ENCODE measurements at places on chromosomes 3 and 15. TPM values are rescaled to one million over a fixed set of nuclear protein-coding genes. Genes with fewer than 3 reads are reported as not detected.

DNA sequence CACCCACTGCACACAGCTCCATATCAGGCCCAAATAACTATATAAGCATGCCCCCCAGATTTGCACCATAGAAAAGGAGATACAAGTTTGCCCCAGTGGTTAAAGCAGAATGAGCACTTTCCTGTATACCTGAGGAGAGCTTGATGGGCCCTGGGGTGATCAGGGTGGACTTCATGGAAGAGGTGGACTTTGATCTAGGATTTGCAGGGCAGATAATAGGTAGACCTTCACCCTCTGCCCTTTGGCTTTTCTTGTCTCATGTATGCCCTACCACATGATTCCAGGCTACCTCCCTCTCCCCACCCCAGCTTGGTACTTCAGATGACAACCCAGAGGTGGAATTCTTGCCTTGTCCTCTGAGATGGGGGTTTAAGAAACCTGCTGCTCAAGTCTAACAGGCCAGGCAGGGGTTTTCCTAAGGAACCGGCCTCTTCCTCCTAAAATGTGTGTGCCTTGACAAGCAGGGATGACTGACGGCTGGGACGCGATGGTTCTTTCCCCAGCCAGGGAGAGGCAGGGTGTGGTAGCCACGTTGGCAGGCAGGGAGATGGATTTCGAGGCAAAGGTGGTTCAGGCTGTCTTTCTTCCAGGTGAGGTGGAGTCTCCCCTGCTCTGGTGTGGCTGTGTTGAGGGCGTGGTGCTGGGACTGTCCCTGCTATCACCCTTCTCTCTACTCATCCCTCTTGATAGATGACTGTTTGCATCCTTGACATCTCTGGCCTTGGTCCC, 6.6 kb upstream of the RHCG start:
- DNase-seq: no peak
- no peaks in the 10 kb centered on the region for H3K4me1 ChIP-seq
- H3K27ac ChIP-seq: no peak overlapping the region
- H3K27me3 ChIP-seq: no peaks in the 10 kb centered on the region
- no peaks in the 10 kb centered on the region for H3K36me3 ChIP-seq
- H3K4me3 ChIP-seq: no peak overlapping the region

DNA sequence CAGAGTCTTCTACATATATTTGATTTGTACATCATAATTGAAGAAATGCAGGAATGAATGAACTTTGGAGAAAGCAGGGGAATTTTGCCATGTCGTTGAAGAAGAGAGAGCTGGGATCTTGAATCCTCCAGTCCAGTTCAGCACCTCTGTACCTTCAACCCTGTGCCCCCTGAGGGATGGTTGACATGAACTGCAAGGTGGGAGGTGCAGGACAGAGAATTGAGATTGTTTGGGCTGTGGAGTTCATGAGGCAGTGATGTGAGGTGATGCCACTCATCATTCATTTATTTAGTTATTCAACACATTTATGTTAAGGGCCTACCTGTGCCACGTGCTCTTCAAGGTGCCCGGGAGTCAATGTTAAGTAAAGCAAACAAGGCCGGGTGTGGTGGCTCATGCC, 104.6 kb downstream of the ARNT2 start:
- no peak for DNase-seq
- H3K27me3 ChIP-seq: no peaks in the 10 kb centered on the region
- no peaks in the 10 kb centered on the region for H3K4me1 ChIP-seq
- no peak overlapping the region for H3K4me3 ChIP-seq
- no peaks in the 10 kb centered on the region for H3K36me3 ChIP-seq

GRCh38 chr3:64616953-64617352, 70.8 kb downstream of the ADAMTS9 start:
- H3K27me3 ChIP-seq: no peaks in the 10 kb centered on the region
- DNase-seq: no peak
- H3K4me1 ChIP-seq: peaks cover 63% of the 10 kb centered on the region
- H3K36me3 ChIP-seq: peaks cover 16% of the 10 kb centered on the region

GRCh38 chr3:123295171-123295900, 93.6 kb downstream of the SEC22A start:
- no peak overlapping the region for H3K4me3 ChIP-seq
- no peaks in the 10 kb centered on the region for H3K36me3 ChIP-seq
- no peak for DNase-seq
- no peaks in the 10 kb centered on the region for H3K4me1 ChIP-seq

DNA sequence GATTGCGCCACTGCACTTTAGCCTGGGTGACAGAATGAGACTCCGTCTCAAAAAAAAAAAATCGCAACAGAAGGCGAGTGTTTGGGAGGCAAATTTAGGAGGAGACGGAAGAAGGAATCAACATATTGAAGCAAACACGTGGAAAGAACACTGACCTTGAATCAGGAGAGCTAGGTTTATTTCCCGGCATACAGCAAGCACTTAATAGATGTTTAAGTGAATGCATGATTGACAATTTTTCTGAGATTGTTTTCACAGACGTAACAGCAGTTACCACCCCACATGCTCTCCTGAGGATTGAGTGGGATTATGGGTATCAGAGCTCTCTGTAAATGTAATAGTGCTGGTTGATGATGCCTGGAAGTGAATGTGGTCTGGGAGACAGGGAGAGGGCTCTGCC, 5.6 kb upstream of the RPP25 start:
- peaks cover 29% of the 10 kb centered on the region for H3K27me3 ChIP-seq
- H3K27ac ChIP-seq: no peak overlapping the region
- H3K4me1 ChIP-seq: peaks cover 17% of the 10 kb centered on the region
- H3K36me3 ChIP-seq: no peaks in the 10 kb centered on the region
- no peak for DNase-seq

- H3K27ac ChIP-seq: no peak overlapping the region
- H3K4me3 ChIP-seq: no peak overlapping the region
- peaks cover 18% of the 10 kb centered on the region for H3K27me3 ChIP-seq
- DNase-seq: no peak
- no peaks in the 10 kb centered on the region for H3K4me1 ChIP-seq
Measured at GRCh38 chr15:69141833-69142232, 18.6 kb upstream of the GLCE start.

DNA sequence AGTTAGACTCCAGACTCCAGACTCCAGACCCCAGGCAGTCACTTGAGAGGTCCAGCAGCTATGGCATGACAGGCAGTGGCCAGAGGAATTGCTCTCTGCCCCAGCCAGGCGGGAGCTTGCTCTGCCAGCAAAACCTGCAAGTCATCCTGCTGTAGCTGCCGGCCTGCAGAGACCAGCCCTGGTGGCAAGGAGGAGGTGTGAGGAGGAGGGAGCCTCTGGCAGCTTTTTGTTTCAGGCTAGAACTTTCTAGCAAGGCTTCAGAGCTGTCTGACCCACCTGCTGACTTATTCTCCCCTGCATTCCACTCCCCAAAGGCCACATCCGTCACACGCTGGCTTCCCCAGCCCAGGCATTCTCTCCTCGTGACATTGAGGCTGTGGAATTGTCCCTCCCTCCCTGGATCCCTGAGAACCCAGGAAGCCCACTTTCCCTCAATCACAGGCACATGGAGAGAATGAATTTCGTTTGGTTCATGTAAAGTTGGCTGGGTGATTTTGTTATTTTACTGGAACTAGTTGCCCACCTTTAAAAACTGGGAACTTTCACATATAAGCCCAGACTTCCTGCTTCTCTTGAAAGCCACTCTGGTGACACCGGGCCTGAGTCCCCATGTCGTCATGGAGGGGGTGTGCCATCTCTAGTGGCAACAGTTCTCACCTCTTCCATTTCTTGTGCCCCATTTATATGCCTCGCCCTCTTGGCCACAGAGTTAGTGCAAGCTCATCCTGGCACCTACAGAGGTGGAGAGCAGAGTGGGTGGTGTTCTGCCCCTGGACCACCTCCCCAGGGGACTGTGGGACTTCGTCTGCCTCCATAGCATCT, 82.7 kb downstream of the ABHD5 start:
- no peaks in the 10 kb centered on the region for H3K27me3 ChIP-seq
- H3K4me1 ChIP-seq: peaks cover 29% of the 10 kb centered on the region
- peak; percentile 20 for DNase-seq
- H3K36me3 ChIP-seq: no peaks in the 10 kb centered on the region
- H3K4me3 ChIP-seq: no peak overlapping the region
- peak overlapping the region; percentile 57 for H3K27ac ChIP-seq

GRCh38 chr15:82916161-82916952, 36.2 kb downstream of the HOMER2 start:
- H3K27me3 ChIP-seq: no peaks in the 10 kb centered on the region
- H3K4me1 ChIP-seq: peaks cover 73% of the 10 kb centered on the region
- H3K27ac ChIP-seq: peak overlapping the region; percentile 92

DNA sequence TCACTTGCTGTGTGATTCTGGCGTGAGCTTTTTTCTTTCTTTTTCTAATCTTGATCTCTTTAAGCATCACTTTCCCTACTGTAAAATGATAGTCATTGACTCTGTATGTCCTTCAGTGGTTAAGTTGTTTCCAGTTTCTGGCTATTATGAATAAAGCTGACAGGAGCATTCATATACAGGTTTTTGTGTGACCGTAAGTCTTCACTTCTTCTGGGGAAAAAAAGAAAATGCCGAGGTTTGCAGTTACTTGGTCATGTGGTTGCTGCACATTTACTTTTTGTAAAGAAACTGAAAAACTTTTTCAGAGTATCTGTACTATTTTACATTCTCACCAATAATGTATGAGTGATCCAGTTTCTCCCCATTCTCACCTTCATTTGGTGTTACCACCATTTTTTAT, 247.4 kb upstream of the RBMS3 start:
- no peaks in the 10 kb centered on the region for H3K36me3 ChIP-seq
- H3K4me3 ChIP-seq: no peak overlapping the region
- no peak for DNase-seq
- no peak overlapping the region for H3K27ac ChIP-seq
- no peaks in the 10 kb centered on the region for H3K27me3 ChIP-seq

DNA sequence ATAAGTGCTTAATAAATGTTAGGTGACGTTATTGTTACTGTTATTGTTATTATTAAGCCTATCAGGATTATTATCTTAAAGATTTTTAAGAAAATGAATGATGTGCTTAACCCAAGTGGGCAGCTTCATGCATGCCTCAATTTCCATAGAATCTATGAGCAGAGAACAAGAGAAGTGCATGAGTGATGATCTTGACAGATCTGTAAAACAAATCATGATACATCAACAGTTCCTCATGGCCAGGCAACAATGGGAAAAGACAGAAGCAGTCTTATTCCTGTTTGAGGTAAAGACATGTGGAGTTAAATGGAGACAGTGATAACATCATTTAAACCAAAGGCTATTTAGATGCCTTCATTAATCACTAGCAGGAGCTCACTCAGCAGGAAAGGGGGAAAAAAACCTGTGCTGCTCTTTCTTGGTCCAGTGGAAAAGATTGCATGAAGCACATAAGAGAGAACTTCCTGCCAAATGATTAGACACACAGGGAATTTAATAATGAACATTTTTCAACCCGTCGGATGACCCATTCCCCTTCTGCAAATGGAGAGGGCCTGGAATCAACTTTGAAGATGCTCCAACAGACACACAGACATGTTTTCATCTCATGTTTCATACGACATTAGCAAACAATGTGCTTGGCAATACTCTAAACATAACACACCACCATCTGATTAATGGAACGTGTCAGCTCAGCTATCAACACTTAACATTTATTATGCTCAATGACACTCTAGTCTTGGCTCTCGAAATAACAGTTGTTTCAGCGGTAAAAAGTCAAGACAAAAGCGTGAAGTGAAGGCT, 212.2 kb upstream of the LRRN1 start:
- no peak overlapping the region for H3K27ac ChIP-seq
- H3K4me3 ChIP-seq: no peak overlapping the region
- DNase-seq: no peak
- H3K36me3 ChIP-seq: no peaks in the 10 kb centered on the region
- peaks cover 7% of the 10 kb centered on the region for H3K4me1 ChIP-seq

GRCh38 chr3:139672884-139673283, 4.9 kb downstream of the NMNAT3 start:
- DNase-seq: no peak
- peaks cover 15% of the 10 kb centered on the region for H3K4me1 ChIP-seq
- no peaks in the 10 kb centered on the region for H3K36me3 ChIP-seq
- H3K27me3 ChIP-seq: no peaks in the 10 kb centered on the region
- no peak overlapping the region for H3K4me3 ChIP-seq

CCDC54 gene
- total RNA-seq: not detected

CSTA gene
- total RNA-seq: not detected

ADAMTS17 gene
- 16.2 TPM for total RNA-seq

NPAP1 gene
- not detected for total RNA-seq

Measured in gastrocnemius medialis (tissue), 4 donors.